ENCODE measurements at places on chromosomes 16 and 17.

DNA sequence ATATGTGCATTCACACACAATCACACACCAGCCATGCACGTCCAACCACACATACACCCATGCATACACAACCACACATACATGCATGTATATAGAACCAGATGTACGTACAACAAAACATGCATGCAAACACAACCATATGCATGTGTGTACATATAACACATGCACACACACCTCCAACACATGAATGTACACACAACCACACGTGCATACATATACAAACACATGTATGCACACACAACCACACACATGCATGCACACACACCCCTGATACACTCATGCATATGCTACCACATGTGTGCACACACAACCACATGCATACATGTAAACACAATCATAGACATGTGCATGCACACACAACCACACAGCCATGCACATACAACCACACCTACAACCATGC lies 52.0 kb upstream of the SDK2 start:
- H3K36me3 ChIP-seq, result no peaks in the 10 kb centered on the region
- H3K27me3 ChIP-seq, result no peaks in the 10 kb centered on the region
- no peak overlapping the region for H3K4me3 ChIP-seq

- H3K4me1 ChIP-seq, result peaks cover 34% of the 10 kb centered on the region
- no peaks in the 10 kb centered on the region for H3K27me3 ChIP-seq
- H3K36me3 ChIP-seq, result peaks cover 35% of the 10 kb centered on the region
- H3K27ac ChIP-seq, result peak overlapping the region; percentile 31
Observed at GRCh38 chr17:67569015-67569451, 148.7 kb upstream of the NOL11 start.

DNA sequence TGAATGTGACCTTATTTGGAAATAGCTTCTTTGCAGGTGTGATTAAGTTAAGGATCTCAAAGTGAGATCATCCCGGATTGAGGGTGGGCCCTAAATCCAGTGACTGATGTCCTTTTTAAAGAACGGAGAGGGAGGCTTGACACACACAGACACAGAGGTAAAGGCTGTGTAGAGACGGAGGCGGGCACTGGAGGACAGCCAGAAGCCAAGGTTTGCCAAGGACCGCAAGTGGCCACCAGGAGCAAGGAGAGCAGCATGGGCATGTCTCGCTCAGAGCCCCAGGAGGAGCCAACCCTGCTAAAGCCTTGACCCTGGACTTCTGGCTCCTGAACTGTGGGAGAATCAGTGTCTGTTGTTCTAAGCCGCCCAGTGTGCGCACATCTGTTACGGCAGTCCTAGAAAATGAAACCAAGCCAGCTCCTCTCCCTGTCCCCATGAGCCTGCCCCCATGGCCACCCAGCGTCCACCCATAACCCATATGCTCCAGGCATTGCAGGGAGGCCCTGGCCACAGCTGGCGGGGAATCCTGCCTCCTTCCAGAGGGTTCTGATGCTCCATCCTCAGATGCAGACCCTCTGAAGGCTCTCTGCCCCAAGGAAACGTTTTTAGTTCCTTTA lies 15.2 kb downstream of the CNGB1 start:
- H3K4me1 ChIP-seq, result no peaks in the 10 kb centered on the region
- no peak overlapping the region for H3K4me3 ChIP-seq
- H3K27me3 ChIP-seq, result no peaks in the 10 kb centered on the region
- no peak for DNase-seq
- H3K36me3 ChIP-seq, result no peaks in the 10 kb centered on the region
- H3K27ac ChIP-seq, result no peak overlapping the region

DNA sequence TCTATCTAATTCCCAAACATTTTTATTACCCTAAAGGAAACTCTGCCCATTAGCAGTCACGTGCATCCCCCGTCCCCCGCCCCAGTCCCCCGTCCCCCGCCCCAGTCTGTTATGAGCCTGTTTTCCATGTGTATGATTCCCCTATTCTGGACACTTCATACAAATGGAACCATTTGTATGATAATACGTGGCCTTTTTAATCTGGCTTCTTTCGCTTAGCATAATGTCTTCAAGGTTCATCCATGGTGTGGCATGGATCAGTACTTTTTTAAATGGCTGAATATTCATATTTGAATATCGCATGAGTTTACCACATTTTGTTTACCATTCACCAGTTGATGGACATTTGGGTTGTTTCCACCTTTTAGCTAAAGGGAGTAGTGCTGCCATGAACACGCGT lies 49.5 kb downstream of the DNAH2 start:
- no peaks in the 10 kb centered on the region for H3K36me3 ChIP-seq
- H3K27ac ChIP-seq, result no peak overlapping the region
- DNase-seq, result no peak
- no peak overlapping the region for H3K4me3 ChIP-seq

DNA sequence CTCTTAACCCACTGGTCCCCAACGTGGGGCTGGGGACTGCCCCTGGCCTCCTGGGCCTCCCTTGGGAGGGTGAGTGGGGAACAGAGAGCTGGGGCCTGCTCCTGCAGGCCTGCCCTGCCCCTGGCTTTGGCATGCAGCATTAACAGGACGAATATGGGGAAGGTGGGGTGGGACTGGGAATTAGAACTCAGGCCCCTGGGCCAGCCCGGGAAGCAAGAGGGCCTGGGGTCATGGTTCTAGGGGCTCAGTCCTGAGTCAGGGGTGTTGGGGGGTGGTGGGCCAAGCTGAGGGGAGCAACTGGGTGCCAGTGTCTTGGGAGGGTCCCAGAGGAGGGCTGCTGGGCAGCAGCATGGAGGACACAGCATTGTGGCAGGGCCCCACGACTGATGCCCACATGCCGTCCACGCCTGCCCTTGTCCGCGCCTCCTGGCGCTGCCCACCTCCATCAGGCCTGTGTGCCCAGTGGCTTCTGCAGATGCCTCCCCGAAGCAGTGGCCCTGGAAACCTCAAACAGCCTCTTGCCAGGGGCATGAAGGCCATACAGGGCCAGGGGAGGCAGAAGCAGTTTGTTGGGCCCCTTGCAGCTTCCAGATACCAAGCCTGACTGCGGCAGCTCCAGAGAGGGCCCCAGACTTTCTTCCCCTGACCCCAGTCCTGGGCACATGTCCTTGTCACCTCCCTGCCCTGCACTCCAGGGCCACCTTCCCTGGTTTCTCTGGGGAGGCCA lies 4.8 kb downstream of the MAP2K3 start:
- peaks cover 56% of the 10 kb centered on the region for H3K4me1 ChIP-seq
- H3K27me3 ChIP-seq, result peaks cover 10% of the 10 kb centered on the region

- H3K36me3 ChIP-seq, result peaks cover 5% of the 10 kb centered on the region
- H3K27me3 ChIP-seq, result no peaks in the 10 kb centered on the region
- peak overlapping the region; percentile 96 for H3K27ac ChIP-seq
- peak overlapping the region; percentile 85 for H3K4me3 ChIP-seq
- DNase-seq, result no peak
Observed at GRCh38 chr16:69725480-69726312, 664 bp downstream of the NQO1 start.

- H3K36me3 ChIP-seq, result peaks cover 7% of the 10 kb centered on the region
- H3K27me3 ChIP-seq, result no peaks in the 10 kb centered on the region
- H3K4me3 ChIP-seq, result no peak overlapping the region
- DNase-seq, result no peak
- peaks cover 14% of the 10 kb centered on the region for H3K4me1 ChIP-seq
- H3K27ac ChIP-seq, result peak overlapping the region; percentile 14
Observed at GRCh38 chr16:12059216-12059769, 82.8 kb downstream of the SNX29 start.

GRCh38 chr17:58595194-58595792 lies 80.9 kb upstream of the MTMR4 start:
- no peaks in the 10 kb centered on the region for H3K27me3 ChIP-seq
- H3K4me1 ChIP-seq, result no peaks in the 10 kb centered on the region
- no peak for DNase-seq
- no peak overlapping the region for H3K4me3 ChIP-seq
- H3K27ac ChIP-seq, result no peak overlapping the region

DNA sequence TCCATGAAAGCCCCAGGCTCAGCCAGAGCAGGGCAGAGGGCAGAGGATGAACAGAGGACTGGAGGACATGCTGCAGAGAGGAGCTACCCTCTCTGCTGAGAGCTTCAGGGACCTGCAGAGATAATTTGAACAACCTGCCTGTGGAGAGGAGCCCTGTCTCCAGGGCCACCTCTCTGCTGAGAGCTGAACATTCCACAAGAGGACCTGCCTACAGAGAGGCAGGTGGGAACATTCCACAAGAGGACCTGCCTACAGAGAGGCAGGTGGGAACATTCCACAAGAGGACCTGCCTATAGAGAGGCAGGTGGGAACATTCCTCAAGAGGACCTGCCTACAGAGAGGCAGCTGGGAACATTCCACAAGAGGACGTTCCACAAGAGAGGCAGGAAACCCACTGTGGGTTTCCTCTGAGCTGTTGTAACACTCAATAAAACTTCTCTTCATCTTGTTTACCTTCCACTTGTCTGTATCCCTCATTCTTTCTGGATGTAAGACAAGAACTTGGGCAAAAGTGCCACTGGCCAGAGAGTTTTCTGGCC lies 551.9 kb upstream of the CA10 start:
- no peaks in the 10 kb centered on the region for H3K36me3 ChIP-seq
- no peak overlapping the region for H3K4me3 ChIP-seq
- no peak for DNase-seq
- H3K4me1 ChIP-seq, result no peaks in the 10 kb centered on the region
- H3K27me3 ChIP-seq, result no peaks in the 10 kb centered on the region
- no peak overlapping the region for H3K27ac ChIP-seq

- peak overlapping the region; percentile 71 for H3K27ac ChIP-seq
- DNase-seq, result no peak
- peak overlapping the region; percentile 73 for H3K4me3 ChIP-seq
- H3K4me1 ChIP-seq, result peaks cover 34% of the 10 kb centered on the region
- no peaks in the 10 kb centered on the region for H3K27me3 ChIP-seq
- peaks cover 26% of the 10 kb centered on the region for H3K36me3 ChIP-seq
Observed at GRCh38 chr17:67246403-67246652, 1.3 kb upstream of the HELZ start.

GRCh38 chr16:56748191-56748590 lies 18.3 kb downstream of the NUP93 start:
- no peak for DNase-seq
- no peaks in the 10 kb centered on the region for H3K27me3 ChIP-seq
- H3K4me1 ChIP-seq, result peaks cover 45% of the 10 kb centered on the region
- H3K27ac ChIP-seq, result no peak overlapping the region
- no peak overlapping the region for H3K4me3 ChIP-seq

DNA sequence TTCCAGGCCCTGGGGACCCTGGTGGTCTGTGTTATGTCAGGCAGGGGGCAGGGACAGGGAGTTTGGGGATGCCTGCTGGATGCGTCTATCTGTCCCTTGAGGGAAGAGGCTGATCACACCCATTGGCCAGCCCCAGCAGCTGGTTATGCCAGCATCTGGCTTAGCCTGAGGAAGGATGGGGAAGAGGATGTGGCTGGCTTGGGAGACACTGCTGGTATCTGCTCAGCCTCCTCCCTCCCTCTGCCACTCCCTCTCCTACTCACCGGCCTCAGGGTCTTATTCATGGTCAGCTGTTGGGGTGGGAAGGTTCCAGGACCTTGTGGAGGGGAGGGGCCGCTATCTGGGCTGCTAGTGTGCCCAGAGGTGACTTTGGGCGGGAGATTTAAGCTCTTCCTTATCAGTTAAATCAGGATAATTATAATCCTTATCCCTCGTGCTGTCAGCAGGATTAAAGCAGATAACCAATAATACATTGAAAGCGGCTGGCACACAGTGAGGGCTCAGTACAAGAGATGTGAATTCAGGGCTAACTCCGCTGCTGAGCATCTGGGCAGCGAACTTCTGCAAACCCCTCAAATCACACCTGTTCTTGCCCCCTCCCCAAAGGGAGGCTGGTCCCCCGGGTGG lies 36.0 kb upstream of the MLKL start:
- DNase-seq, result no peak
- H3K4me1 ChIP-seq, result no peaks in the 10 kb centered on the region
- no peaks in the 10 kb centered on the region for H3K36me3 ChIP-seq
- H3K27me3 ChIP-seq, result no peaks in the 10 kb centered on the region

- H3K36me3 ChIP-seq, result no peaks in the 10 kb centered on the region
- no peak overlapping the region for H3K27ac ChIP-seq
- peaks cover 45% of the 10 kb centered on the region for H3K27me3 ChIP-seq
- no peak overlapping the region for H3K4me3 ChIP-seq
Observed at GRCh38 chr17:49076573-49077384, 55.8 kb upstream of the B4GALNT2 start.

GRCh38 chr17:7888184-7888920 lies at the start of gene CHD3:
Gene CHD3 (plus strand): TSS chr17:7888789. CDS start chr17:7889001, 212 bp downstream.
- H3K4me1 ChIP-seq, result peaks cover 10% of the 10 kb centered on the region
- H3K27ac ChIP-seq, result no peak within 1 kb of the TSS
- peak; percentile 77 for DNase-seq
- H3K4me3 ChIP-seq, result no peak within 1 kb of the TSS
- no peaks in the 10 kb centered on the region for H3K27me3 ChIP-seq

- no peaks in the 10 kb centered on the region for H3K36me3 ChIP-seq
- H3K4me1 ChIP-seq, result peaks cover 68% of the 10 kb centered on the region
- peak overlapping the region; percentile 83 for H3K27ac ChIP-seq
- no peak overlapping the region for H3K4me3 ChIP-seq
- DNase-seq, result no peak
Observed at GRCh38 chr17:17403065-17403464, 73.7 kb upstream of the MED9 start.

GRCh38 chr16:80231888-80232287 lies 308.9 kb upstream of the DYNLRB2 start:
- no peak overlapping the region for H3K4me3 ChIP-seq
- H3K36me3 ChIP-seq, result no peaks in the 10 kb centered on the region
- H3K4me1 ChIP-seq, result peaks cover 6% of the 10 kb centered on the region
- H3K27ac ChIP-seq, result no peak overlapping the region
- DNase-seq, result no peak

GRCh38 chr17:45248132-45248957 lies 13.5 kb downstream of the SPATA32 start:
- H3K27me3 ChIP-seq, result no peaks in the 10 kb centered on the region
- H3K4me1 ChIP-seq, result peaks cover 63% of the 10 kb centered on the region
- H3K36me3 ChIP-seq, result peaks cover 72% of the 10 kb centered on the region
- peak overlapping the region; percentile 93 for H3K27ac ChIP-seq
- DNase-seq, result peak; percentile 83
- H3K4me3 ChIP-seq, result peak overlapping the region; percentile 83

DNA sequence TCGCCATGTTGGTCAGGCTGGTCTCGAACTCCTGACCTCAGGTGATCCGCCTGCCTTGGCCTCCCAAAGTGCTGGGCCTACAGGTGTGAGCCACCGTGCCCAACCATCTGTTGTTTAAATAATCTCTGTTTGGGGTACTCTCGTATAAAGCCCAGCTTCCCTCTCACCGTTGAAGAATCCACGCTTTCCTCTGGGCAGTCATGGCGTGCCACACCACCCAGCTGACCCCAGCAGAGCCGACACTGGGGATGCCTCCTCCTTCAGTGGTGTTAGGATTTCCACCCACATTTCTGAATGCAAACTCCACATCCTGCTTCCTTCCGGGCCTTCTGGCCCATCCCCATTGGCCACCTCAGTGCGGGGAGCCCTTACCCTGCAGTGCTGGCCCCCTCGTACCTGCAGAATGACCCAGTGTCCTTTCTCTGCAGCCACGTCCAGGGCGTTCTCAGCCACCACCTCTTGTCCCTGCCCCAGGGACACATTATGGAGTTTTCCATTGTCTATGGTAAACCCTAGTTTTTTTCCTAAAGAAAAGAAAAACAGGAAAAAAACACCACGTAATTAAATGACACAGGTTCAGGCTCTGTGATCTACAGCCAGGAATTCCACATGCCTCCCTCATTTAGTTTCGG lies 60.4 kb downstream of the PGS1 start:
- no peak for DNase-seq
- H3K4me1 ChIP-seq, result no peaks in the 10 kb centered on the region
- no peaks in the 10 kb centered on the region for H3K36me3 ChIP-seq
- no peaks in the 10 kb centered on the region for H3K27me3 ChIP-seq

All from activated T-cell treated with anti-CD3 and anti-CD28 coated beads, Interleukin-2, amount 50 U/mL, for 24 hours (primary cell).